ENCODE measurements at places on chromosomes 3 and 15.

GRCh38 chr3:70250492-70250891 lies 61.9 kb downstream of the MDFIC2 start:
- DNase-seq, result no peak

GRCh38 chr15:88803241-88803919 lies at the start of gene ACAN:
TSS of gene ACAN (plus strand) at chr15:88803436. CDS start at chr15:88836207, 32,771 bp downstream.
- DNase-seq, result no peak

DNA sequence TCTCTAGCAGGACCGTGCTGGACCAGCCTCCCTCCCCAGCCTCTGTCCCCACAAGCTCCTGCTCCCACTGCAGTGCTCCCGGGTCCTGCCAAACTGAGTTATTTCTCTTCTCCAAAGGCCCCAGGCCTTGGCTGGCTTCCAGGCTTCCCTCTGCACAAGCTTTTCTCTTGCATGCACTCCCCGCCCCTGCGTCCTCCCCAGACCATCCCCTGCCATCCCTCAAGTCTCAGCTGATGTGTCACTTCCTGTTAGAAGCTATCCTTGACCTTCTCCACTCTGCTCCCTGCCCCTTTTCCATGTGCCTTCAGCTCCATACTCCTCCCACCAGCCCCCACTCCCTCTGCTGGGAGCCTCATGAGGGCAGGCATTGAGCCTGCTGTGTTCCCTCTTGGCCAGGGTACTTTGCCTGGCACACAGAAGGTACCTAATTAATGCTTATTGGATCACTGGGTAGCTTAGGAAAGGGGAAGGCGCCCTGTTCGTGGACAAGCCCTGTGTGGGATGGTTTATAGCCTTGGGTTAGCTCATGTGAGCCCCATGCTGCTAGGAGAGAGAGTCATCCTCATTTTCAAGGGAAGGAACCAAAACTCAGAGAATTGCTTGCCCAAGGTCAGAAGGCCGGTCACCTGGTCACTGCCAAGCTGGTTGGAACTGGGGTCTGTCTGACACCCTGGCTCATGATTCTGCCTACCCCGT lies 56.4 kb downstream of the FEM1B start:
- DNase-seq, result no peak

GRCh38 chr3:155560594-155560993 lies 184.3 kb downstream of the PLCH1 start:
- no peak for DNase-seq

DNA sequence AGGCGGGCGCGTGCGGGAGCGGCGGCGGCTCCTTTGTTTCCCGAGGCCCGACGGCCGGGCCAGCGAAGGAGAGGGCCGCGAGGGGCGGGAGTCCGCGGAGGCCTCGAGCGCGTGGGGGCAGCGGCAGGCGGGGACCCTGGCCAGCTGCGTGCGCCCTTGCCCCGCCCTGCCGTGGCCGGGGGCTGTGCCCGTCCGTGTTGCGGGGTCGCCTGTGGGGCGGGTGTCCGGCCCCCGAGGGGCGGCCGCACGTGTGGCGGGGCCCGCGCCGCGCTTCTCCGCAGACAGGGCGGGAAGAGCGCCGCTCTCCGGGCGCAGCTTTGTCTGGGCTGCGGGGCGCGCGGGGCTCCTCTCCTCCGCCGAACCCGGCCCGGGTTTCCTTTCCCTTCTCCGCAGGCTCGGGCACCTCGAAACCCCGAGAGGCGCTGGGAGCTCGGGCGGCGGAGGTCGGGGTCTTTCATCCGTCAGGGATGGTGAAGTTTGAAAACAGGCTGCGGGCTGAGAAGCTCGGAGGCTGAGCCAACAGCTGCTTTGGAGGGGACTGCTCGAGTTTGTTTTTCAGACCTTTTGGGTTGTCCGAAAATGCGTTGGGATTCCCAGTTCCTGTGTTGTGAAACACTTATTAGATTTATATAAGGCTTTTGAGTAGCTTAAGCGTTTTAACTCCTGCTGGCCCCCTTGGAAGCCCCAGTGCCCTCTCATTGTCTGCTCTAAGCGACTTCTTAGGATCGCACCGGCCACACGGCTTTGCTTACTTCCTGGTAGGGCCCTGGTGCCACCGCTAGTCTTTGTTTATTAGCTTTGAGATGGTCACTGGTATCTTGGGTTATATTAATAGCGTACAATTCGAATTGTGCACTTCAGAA lies 817 bp downstream of the USP3 start:
- DNase-seq, result peak; percentile 60

DNA sequence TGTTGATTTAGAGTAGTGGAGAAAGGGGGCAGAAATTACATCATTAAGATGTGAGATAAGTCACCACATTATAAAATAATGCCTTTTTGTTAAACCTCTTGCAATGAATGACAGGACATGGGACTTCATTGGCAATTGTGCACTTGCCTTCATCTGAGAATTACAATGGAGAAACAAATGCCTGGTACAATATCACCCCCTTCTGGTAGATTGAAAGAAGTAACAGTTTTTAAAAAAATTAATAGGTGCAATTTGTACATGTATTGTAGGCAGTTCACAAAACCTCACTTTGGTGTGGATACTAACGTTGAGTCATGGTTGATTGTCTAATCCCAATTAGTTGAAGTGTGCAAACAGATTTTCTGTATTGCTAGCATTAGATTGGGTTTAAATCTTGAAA lies 4.6 kb upstream of the P2RY14 start:
- peak; percentile 53 for DNase-seq

GRCh38 chr15:35060591-35060990 lies 24.5 kb downstream of the NANOGP8 start:
- DNase-seq, result no peak

- DNase-seq, result no peak
These were observed 161.0 kb upstream of the CTDSPL start for GRCh38 chr3:37700466-37701248.

- DNase-seq, result no peak
These were observed 28.8 kb downstream of the RNU5B-1 start for GRCh38 chr15:65333148-65333820.

- DNase-seq, result no peak
These were observed 785.4 kb upstream of the ROBO1 start for GRCh38 chr3:80553211-80553610.

Measured in hematopoietic multipotent progenitor cell treated with erythropoietin and hydrocortisone succinate and interleukin-3 and kit ligand, for 15 days (in vitro differentiated cells).